Cortex of kidney (tissue), 1 donor: ENCODE measurements at places on chromosomes 2 and 18.

DNA sequence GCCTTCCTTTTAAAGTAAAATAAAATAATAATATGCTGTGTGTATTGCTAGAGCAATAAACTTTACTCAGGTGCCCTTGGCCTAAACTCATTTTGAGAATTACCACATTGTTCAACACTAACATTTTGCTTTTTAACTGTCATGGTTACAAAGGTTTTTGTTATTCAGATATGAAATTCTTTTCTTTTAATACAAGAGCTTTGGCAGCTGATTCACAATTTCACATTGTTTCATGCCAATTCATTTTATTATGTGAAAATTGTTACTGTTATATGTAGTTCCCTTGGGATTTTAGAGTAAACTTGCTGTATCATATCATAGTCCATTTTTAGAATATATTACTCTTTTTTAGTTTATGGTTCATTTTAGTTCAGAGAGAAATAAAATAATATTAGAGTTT lies 65.8 kb upstream of the ZNF804A start:
- no peak for DNase-seq

- no peak for DNase-seq
These were observed 218.1 kb upstream of the VWC2L start for GRCh38 chr2:214192711-214193110.

- no peak for DNase-seq
These were observed 6.8 kb downstream of the RAB12 start for GRCh38 chr18:8616028-8616401.

GRCh38 chr2:145682546-145683157 lies 1162.7 kb upstream of the ZEB2 start:
- no peak for DNase-seq

- DNase-seq = no peak
These were observed 101.7 kb upstream of the ZNF236 start for GRCh38 chr18:76720683-76721082.

- no peak for DNase-seq
These were observed 271.0 kb upstream of the GALNT5 start for GRCh38 chr2:156986339-156986988.

DNA sequence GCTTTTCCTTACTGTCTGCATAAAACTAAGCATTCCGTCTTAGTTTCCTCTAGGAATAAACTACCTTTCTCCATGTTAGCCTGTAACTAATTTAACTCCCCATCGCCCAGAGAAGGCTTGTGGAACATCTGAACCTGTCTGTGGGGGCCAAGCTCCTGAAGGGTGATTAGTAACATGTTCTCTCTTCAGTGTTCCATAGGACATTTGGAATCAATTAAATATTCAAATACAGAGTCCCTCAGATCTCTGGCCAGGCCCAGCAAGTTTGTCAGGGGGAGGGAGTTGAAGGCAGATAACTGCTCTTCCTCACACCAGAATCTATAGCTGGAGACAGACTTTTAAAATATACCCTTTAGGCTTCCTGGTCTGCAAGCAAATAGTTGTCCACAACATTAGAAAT lies 8.8 kb downstream of the RDH14 start:
- no peak for DNase-seq

DNA sequence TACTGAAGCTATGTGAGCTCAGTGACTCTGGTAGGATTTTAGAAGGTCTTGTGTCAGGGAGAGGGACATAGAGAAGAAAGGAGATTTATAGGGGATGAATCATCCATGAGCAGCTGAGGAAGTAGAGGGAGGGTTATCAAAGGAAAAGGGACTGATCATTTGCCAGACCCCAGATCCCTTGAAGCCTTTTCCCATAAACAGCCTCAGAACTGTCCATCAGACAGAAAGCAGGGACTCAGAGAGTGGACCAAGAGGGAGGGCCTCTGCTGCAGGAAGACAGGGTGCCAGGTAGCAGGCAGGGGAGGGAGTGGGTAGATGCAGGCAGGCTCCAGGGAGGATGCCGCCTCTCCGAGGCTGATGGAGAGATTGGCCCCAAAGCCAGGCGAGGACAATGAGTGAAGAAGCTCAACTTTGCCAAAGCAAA lies 133.9 kb downstream of the TNS1 start:
- no peak for DNase-seq

DNA sequence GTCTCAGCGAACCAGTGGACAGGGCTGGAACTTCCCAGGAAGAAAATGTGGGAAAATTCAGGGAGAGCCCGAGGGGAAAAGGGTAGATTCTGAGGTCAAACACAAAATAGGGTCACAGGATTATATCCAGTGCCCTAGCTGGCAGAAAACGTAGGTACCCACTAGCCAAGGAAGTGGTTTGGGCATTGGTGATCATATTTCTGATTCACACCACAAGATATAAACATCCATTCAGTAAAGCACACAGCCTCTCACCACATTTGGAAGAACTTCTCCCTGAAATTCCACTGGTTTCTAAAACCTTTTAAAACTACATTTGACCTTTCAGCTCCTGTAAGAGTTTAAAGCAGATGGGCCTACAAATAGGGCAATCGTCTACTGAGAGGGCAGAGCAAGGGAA lies 186.9 kb downstream of the TTC32 start:
- DNase-seq = no peak
